Naive thymus-derived CD4-positive, alpha-beta T cell (primary cell): ENCODE measurements at places on chromosomes 2 and 18. TPM values are rescaled to one million over a fixed set of nuclear protein-coding genes. Genes with fewer than 3 reads are reported as not detected.

DNA sequence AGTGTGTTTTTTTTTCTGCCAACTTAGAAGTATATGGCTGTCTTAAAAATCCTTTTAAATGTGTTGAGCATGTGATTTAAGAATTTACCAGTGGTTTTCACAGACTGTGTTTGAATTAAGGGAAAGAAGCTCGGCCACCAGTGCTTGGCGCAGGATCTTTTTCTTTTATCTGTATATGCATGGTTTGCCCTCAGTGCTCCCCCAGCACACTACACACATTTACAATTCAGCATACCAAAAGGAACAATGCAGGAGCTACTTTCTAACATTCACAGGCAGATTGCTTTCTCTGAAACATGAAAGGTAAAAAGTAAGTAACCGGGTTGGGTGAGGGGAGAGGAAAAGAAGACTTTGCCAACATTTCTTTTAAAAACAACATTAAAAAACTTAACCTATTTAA lies 3.9 kb downstream of the SALL3 start:
- no peak for DNase-seq

DNA sequence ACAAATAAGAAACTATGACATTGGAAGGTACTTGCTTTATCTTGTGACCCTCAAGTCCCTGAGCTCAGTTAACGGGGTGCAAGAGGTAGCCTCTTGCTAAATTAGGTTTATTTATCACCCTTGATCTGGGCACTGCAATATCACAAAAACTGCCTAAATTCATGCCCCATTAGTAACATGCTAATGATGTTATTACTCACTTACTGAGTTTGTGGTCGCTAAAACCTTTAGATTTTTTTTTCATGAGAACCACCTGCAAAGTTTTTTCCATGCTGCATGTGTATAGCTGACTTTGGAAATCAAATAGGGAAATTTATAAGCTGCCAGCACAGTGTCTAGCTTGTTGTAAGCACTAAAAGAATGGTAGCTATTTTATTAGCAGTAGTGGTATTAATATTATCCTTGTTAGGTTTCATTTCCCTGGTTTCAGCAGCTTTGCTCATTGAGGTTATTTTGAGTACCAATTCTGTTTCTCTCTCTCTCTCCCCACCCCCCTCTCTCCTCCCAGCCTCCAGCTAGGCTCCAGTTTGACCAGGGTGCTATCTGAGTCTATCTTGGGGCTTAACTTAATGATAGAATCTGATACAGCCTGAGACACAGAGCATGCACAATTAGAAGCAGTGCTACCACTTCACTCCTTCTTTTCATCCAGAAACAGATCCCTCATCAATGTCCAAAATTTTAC lies 88.7 kb upstream of the ATP8B1 start:
- no peak for DNase-seq

DNA sequence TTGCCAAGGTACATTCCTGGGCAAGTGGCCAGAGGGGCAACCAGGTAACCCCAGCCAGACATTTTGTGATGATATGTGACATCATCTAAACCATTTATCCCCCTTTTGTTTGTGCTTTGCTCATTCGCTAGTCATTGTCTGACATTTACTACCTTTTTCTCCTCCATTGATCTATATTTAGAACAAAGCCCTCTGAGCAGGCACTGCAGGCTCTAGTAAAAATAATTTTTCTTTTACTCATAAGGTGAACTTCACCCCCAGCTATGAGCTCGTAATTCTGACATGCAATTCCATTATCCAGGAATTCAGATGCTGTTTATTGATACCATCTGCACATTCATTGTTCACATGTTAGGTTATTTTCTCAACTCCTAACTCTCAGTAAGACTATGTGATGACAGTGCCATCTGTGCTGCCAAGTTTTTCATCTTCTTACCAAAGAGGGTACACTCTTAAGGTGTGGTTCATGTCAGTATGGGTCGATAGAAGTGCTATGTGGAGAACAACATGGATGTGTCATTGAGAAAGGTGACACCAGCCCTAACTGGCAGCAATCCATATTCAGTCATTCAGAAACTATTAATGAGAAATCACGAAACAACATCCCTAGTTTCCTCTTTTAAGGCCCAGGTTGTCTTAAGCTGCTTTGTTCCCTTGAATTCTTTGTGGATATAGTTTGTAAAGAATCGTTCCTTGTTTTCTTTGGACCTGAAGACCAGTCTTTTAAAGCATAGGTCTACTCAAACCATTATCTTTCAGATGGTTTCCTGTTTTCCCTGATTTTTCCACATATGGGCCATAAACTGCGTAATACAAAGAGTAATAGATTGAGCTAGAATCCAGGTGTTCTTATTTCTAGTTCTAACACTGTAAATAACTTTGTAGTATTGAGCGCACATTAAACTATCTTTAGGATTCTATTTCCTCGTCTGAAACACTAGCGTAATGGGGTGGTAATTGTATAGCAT lies 978.1 kb upstream of the CDH2 start:
- DNase-seq = no peak

- no peak for DNase-seq
Measured at GRCh38 chr2:10205162-10205475, 82.6 kb downstream of the RRM2 start.

DNA sequence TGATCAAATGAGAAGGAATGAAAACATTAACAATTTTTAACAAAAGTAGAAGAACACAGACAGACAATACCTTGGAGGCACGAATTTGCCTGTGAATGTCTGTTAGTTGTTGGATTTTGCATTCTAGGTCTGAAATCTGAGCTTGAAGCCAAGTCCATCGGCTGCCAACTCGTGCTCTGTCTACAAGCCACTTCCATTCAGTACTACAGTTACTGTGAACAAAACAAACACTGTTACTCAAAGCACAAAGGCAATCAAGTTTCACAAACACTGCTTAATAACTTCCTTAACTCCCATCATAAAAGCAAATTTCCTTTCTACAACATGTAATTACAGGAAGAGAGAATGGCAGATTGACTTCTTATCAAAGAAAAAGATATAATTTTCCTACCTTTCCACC lies 42.2 kb downstream of the KANSL1L start:
- no peak for DNase-seq

DNA sequence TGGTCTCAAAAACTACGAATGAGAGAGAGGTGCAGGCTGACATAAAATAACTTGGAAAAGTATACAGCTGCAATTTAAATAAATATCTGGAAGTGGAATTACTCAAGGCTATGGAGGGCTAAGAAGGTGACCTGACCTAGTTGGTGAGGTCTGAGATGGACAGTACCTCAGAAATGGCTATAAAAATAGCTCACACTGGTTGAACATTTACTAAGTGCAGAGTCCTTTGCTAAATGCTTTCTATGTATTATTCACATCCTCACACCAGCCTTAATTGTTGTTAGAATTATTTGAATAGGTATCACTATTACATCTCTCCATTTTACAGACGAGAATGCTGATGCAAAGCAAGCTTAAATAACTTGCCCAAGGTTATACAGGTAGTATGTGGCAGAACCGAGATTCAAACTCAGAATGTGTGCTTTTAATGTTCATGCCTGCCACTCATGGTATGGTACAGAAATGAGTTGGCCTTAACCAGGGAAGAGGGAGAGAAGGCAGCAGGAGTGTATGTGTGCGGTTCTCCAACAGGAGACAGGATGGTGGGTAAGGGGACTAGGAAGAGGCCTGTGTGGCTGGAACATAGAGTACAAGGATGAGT lies 37.4 kb downstream of the MRPL44 start:
- DNase-seq = no peak

DNA sequence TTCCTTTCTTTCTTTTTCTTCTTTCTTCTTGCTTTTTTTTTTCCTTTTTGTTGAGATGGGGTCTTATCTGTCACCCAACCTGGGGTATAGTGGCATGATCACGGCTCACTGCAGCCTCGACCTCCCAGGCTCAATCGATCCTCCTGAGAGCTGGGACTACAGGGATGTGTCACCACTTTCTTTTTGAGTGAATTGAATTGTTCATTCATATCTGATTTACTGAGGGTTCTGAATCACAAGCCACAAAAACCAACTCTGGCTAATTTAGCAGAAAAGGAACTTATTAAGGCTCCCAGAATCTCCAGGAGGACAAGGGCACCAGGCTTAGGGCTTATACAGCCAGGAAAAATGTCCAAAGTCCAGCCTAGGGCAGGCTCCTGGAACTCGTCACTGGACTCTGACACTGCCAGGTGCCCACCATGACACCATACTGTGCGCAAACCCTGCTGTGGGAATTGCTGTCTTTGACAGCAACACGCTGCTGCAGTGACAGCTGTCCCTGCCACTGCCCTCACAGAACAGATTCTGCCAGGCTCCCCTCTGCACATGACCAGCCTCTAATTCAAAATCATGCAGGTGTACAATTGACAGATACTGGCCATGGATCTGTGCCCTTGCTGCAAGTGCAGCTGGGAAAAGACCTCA lies 42.9 kb upstream of the EML6 start:
- peak; percentile 53 for DNase-seq

DNA sequence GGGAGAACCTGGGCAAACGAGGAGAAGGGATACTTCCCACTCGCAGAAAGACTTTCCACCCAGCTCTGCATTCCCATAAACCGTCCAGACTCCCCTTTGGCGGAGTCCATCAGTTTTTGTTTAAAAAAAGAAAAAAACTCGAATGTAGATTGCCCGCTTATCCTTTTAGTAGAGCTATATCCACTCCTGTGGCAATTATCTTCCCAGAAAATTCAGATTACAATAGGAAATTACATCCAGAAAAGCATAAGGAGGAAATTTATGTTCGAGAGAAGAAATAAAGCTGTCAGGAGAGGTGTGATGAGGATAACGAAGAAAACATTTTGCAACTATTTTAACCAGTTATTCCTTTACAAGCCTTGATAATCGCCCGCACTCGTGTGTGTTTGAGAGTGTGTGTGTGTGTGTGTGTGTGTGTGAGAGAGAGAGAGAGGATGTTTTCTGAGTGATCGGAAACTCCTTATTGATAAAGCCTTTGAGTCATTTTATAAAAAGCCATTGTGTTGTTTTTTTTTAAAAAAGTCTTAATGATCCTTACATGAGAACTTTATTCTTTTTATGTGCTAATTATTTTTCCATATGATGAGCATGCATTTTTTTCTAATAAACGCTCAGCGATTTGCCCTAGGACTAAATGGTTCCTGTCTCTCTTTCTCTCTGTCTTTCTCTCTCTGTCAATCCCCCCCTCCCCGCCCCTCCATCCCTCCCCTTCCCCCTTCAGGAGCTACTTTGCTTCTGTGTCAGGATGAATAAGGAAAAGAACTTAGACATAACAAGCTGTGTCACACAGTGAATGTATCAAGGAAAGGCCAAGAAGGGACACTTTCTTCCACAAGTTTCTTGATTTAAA lies 1.1 kb upstream of the PPP3R1 start:
- peak; percentile 57 for DNase-seq

DNA sequence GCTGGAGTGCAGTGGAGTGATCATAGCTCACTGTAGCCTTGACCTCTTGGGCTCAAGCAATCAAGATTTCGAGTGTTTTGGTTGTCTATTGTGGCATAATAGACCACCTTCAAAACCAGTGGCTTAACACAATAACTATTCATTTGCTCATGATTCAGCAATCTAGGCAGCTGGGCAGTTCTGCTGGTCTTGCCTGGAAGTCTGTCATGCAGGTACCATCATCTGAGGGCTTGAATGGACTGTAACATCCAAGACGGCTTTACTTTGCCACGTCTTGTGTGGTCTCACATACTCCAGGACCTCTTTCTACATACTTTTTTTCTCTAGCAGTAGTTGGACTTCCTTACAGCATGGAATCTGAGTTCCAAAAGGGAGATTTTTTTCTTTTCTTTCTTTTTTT lies 13.2 kb upstream of the ANKRD29 start:
- no peak for DNase-seq

DNA sequence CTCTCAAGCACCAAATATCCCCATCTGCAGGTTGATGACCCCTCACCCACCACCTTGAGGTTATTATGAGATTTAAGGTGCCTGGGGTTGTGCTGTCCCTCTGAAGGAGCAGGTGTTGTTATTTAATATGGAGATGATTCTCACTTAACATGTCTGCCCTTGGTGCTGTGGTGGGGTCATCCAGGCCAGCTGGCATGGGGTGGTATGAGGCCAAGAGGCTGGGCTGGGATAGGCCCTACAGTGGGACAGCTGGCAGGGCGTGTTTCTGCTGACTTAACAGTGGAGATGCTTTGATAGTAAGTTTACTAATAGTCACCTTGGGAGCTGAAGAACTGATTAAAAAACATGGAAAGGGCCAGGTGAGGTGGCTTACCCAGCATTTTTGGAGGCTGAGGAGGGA lies 22.4 kb downstream of the SERPINB12 start:
- no peak for DNase-seq

GRCh38 chr18:5091741-5092140 lies 105.3 kb downstream of the AKAIN1 start:
- no peak for DNase-seq

- no peak for DNase-seq
Measured at GRCh38 chr18:36777566-36777965, 51.2 kb downstream of the TPGS2 start.

DNA sequence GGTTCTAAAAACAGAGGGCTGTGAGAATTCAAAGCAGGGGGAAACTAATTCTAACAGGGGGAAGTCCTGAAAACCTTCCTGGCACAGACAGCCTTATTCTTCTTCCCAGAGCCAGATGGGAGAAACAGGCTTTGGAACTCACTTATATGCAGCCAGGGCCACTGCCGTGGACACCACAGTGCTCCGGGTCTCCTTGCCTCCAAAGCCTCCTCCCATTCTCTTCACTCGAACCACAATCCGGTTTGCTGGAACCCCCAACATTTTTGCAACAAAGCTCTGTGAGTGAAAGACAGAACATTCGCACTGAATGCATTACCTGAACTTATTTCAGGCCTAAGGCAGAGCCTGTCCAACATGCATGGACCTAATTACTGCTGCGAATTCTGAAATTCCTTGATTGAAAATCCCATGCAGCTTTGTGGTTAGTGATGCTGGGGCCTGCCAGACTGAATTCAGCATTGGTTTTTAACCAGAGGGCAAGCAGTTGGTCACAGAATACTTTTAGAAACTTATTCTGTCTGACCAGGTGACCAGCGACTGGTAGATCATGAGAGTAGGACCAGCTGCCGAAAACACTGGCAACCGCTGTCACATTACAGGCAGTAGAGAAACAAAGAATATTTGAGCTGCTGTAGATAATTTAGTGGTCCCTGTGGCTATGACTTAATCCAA lies 48.6 kb downstream of the XDH start:
- DNase-seq = no peak

DNA sequence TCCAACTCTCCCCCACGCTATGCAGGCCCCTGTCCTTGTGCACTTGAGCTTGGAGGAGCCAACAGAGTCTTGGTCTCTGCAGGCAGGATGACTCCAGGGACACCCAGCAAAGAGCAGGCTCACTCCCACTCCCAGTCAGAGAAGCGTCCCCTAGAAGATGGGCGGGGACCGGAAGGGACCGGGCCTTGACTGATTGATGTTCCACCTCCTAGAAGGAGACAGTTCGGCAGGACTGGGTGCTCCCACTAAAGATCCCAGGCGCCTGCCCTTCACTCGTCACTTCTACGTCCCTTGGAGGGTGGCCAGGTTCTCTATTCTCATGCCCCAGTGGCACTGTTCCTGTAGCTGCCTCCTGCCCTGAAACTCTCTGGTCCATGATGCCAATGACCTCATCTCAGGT lies 3.2 kb upstream of the SP100 start:
- DNase-seq = no peak

The PPP1R1C gene
- polyA plus RNA-seq = not detected

The RGPD4 gene
- not detected for polyA plus RNA-seq

The TYMS gene
- not detected for polyA plus RNA-seq
